ENCODE measurements at places on chromosomes 7 and 10. TPM values are rescaled to one million over a fixed set of nuclear protein-coding genes. Genes with fewer than 3 reads are reported as not detected.

DNA sequence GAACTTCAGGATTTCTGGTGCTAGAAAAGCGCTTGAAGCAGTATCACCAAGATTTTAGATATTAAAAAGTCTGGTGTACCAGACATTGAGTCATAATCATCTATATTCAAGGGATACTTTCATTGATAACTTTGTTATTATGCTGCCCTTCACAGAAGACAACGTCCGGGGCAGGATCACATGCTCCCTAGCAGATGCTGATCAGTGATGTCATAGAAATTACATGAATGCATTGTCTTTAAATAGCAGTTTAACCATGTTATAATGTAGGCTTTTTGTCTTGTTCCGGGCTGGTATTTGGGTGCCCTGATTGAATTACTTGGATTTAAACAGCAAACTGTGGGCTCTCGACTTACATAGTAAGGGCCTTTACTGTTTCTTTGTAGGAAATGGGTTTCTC lies 54.0 kb downstream of the VWA2 start:
- no peak for DNase-seq

Gene SLC39A12
- total RNA-seq: not detected

GRCh38 chr7:25494896-25495295 lies 266.6 kb upstream of the NPVF start:
- no peak for DNase-seq

- DNase-seq: no peak
Observed at GRCh38 chr7:113730309-113730955, 188.4 kb downstream of the PPP1R3A start.

DNA sequence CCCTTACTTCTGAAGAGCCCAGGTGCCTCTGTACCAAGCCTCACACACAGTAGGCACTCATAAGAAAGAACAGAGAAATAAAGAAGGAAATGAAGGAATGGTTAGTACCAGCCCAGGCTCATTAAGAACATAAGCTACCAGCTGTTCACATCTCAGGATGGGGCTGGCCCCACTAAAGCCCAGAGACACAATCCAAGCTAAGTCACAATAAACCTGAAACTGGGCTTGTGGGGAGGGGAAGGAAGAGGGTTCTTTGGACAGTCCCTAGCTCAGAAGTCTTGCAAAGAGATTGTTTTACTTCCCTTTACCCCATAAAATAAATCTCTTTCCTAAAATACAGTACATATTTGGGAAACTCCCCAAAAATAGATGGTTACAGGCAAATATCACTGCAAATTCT lies 24.3 kb downstream of the FBXW4 start:
- no peak for DNase-seq

- no peak for DNase-seq
Observed at GRCh38 chr7:91915401-91916050, 25.1 kb upstream of the AKAP9 start.

- peak; percentile 41 for DNase-seq
Observed at GRCh38 chr7:140062118-140062527, 628 bp downstream of the PARP12 start.

Gene COG5
- 53.5 TPM for total RNA-seq

- peak; percentile 63 for DNase-seq
Observed at GRCh38 chr7:32164341-32164996, 94.3 kb upstream of the PDE1C start.

GRCh38 chr7:121080913-121081326 lies 92.4 kb downstream of the CPED1 start:
- no peak for DNase-seq

Gene PRTFDC1
- 14.8 TPM for total RNA-seq

DNA sequence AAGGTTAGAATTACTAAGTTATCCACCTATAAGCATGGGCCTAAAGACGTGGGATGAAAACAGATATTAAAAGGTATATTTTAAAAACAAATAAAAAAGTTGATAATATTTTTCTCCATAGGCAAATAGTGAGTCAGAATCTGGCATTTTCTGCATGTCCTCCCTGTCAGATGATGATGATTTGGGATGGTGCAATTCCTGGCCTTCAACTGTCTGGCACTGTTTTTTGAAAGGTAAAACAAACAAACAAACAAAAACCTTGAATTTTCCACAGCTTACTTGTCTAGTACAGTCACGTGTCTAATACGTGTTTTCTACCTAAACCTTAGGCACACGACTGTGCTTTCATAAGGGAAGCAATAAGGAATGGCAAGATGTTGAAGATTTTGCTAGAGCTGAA lies 17.4 kb downstream of the HBP1 start:
- DNase-seq: no peak

GRCh38 chr7:71625545-71625944 lies 493.6 kb downstream of the GALNT17 start:
- DNase-seq: peak; percentile 13

- peak; percentile 35 for DNase-seq
Observed at GRCh38 chr7:29878081-29878688, 71.9 kb downstream of the WIPF3 start.

DNA sequence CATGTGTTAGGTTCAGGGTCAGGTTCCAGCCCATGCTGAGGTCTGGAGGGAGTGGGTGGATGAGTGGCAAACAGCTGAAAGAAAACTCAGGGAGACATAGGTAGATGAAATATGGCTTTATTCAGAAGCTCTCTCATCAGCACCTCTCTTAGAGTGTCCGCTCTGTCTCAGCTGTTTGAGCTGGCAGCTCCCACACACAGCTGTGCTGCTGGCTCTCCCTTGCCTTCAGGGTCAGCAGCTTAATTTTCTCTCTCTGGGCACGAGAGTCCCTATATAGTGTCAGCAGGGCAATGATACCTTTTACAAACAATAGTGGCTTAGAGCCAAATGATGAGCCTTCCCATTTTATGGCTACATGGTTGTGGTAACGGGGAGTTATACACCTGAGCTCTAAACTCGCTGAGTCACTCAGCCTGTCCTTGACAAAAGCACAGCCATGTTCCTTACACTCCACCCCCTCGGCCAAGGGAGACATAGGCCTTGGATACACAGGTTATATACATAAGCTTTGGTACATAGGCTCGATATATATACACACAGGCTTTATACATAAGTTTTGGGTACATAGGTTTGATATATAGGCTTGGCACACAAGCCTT lies 10.4 kb downstream of the RNF133 start:
- DNase-seq: no peak

- no peak for DNase-seq
Observed at GRCh38 chr7:158561659-158562058, 26.0 kb downstream of the PTPRN2 start.

Gene UCN3
- total RNA-seq: not detected

DNA sequence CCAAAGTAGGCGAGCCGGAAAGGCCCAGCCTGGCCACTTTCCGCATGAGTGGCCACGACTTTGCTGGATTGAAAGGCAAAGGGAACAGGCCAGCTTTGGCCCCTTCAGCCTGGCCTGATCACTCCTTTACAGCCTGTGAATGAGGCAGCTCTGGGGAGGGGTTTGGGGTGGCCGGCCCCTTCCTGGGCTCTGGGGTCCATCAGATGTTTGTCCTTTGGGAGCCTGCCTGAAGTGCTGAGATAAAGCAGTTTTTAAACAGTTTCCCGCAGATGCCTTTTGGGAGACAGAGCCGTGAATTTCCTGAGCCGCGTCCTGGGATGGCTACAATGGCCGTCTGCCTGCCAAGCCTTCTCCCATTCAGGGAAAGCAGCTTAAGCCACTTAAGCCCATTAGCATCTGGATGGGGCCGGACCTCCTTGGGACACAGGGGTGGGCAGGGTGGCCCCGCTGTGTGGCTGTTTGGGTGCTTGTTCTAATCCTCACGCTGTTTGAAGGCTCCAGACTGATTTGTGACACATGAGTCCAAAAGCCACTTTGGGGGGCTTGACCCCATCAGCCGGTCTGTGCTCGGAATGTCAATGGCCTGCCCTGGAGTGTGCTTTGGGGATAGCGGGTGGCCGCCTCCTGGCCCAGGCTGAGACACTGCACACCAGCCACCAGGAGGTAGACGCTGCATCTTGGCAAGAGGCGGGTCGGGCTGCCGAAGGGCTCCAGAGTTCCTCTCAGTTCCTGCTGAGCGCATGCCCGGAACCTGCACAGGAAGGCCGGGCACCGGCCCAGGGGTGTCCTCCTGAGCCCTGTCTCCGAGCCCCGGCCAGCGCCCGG lies 38.9 kb downstream of the NKX6-2 start:
- DNase-seq: no peak

Gene HGF
- 33.2 TPM for total RNA-seq

GRCh38 chr10:10911471-10911921 lies 106.2 kb upstream of the CELF2 start:
- peak; percentile 88 for DNase-seq

DNA sequence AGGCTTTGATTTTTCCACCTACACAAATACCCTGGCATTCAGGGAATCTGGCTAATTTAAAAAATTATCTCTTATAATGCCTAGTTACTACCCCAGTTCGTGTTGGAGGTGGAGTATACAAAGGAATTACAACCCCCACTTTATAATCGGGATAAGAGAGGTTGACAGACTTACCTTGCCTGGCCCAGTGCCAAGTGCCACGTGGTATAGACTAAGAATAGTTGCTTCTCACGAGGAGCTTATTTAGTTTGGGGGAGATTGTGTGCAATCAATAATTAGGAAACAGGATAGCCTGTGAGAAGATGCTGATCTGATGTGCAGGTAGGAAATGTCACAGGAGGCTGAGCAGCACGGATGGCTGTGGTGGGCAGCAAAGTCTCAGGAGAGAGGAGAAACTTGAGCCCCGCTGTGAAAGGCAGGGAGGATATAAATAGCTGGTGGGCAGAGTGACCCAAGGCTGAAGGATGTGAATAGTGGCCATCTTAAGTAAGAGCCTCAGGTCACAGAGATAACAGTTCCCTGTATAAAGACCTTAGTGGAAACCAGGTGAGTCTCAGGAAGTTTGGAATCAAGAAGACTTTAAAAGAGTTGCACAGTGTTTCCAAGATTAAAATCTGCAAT lies 11.3 kb upstream of the ATXN7L1 start:
- DNase-seq: peak; percentile 24
